ENCODE measurements at places on chromosomes 3 and 15.

GRCh38 chr3:11323813-11324212, 51.6 kb downstream of the ATG7 start:
- no peak for DNase-seq

DNA sequence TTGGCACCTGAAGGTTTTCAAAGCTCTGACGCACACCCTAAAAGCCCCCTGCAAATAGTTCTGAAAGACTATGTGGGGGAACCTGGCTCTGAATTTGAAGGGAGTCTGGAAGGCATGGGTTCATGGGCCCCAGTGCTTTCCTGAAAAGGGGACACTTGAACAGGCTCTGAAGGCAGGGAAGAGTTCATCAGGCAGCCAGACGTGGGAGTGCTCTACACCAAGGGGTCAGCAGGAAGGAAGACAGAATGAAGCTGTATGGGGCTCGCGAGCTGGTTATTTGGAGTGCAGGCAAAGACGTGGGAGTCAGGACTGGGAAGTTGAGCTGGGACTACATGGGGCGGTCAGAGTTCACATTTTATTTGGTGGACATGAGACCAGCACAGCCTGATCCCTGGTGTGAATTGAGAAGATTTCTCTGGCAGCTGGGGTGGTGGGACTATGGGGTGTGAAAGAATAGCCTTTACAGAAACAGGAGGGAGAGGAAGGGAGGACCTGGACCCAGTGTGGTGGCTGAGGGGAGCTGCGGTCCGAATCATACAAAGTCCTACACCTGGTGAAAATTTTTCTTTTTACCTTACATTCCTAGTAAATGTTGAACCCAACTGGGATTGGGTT, 12.6 kb downstream of the ABHD6 start:
- no peak for DNase-seq

DNA sequence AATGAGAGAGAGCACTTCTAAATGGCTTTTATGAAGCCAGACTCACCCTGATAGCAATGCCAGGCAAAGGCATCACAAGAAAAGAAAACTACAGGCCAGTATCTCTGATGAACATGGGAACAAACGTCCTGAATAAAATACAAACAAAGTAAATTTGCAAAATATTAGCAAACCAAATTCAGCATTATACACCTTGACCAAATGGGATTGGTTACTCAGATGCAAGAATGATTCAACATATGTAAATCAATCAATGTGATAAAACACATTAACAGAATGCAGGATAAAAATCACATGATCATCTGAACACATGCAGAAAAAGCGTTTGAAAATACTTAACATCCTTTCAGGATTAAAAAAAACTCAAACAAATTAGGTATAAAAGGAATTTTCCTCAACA, 494.9 kb upstream of the CCDC54 start:
- DNase-seq: no peak

GRCh38 chr15:95416576-95416975, 913.9 kb upstream of the NR2F2 start:
- no peak for DNase-seq

GRCh38 chr3:46935989-46936558, 40.5 kb downstream of the CCDC12 start:
- no peak for DNase-seq

DNA sequence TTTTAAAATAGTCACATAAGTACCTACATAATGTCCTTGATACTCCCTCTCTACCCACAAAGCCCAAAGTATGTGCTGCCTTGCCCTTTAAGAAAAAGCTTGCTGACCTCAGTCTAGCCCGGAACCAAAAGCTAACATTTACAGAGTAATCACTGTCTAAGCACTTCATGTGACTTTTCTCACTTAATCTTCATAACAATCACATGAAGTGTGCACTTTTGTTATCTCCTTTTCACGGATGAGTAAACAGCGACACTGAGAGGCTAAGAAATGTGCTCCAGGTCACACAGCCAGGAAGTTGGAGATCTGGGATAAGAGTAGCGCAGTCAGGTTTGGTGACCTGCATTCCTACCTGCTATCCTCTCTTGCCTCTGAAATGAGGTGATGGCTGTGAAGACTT, 194.0 kb downstream of the ITPR1 start:
- no peak for DNase-seq
